Stimulated activated CD4-positive, alpha-beta T cell treated with anti-CD3 and anti-CD28 coated beads, Interleukin-1b, Interleukin-23, amount 100 ng/mL, for 24 hours (primary cell): ENCODE measurements at places on chromosomes 6 and 20.

DNA sequence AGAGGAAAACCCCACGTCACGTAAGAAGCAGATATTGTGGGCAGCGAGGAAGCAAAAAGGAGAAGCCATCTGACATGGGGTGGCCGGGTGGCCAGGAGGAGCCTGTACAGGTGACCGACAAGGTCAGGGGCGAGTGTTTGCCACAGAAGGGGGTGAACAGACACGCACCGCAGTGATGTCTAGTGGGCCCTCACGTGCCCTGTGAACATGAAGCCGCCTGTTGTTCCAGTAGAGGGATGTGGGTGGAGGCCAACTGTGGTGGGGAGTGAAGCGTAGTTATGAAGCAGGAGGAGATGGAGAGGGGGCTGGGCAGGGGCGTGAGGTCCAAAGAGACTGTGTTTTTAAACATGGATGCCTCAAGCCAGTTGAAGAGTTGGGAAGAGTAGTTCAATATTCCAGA, 20.5 kb downstream of the MYT1 start:
- DNase-seq = no peak

DNA sequence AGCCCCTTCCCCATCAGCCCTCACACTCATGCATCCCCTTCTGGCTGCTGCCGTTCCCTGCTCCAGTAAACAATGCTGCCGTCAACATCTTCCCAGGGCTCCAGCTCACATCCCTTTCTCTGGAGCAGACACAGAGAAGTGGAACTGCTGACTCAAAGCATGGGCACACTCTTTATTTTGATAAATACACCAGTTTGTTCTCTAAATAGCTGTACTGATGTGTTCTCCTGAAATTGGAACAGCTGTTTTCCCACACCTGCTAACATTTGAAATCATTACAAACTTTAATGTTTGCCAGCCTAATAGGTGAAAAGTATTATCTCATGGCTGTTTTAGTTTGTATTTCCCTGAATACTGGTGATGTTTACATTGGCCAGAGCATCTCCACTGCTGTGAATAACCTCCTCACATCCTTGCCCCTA, 102.1 kb upstream of the NXT1 start:
- DNase-seq = no peak

DNA sequence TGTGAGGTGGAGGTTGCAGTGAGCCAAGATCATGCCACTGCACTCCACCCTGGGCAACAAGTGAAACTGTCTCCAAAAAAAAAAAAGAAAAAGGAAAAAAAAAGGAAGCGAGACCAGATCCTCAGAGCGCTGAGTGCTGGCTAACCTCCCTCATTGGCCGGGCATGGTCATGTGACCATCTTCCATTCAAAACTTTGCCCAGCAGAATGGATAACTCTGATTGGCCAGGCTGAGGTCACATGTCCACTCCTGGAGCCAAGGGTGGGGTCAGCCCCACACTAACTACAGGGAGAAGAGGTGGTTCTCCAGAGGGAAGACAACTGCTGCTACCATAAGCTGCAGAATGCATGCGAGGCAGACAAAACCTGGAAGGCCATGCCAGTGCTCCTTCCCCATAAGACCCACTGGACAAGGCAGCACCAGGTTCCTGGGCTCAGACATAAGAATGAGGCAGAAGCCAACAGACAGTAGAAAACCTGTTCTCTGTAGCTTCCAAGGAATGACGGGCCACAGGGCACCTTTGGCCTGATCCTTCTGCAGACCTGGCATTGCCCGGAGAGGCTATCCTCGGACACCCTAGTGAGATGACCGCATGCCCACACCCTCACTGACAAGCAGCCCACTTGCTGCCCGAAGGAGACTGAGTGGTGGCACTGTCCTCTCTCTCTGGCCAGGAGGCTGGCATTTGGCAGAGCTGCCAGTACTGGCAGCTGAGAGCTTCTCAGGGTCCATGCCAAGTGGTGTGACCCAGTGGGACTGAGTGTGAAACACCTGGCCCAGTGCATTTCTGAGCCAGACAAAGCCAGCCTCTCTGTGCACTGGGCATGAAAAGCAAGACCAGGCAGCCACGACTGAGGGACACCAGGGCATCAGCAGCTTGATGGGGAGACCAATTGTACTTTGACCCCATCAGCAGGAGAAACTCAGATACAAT, 311.9 kb upstream of the SULF2 start:
- DNase-seq = no peak

GRCh38 chr6:82906951-82907350, 158.7 kb downstream of the UBE3D start:
- no peak for DNase-seq

- no peak for DNase-seq
Observed at GRCh38 chr20:35899064-35899463, 55.2 kb downstream of the SCAND1 start.

- DNase-seq = no peak
Observed at GRCh38 chr6:31309641-31310040, 37.7 kb upstream of the HLA-C start.

DNA sequence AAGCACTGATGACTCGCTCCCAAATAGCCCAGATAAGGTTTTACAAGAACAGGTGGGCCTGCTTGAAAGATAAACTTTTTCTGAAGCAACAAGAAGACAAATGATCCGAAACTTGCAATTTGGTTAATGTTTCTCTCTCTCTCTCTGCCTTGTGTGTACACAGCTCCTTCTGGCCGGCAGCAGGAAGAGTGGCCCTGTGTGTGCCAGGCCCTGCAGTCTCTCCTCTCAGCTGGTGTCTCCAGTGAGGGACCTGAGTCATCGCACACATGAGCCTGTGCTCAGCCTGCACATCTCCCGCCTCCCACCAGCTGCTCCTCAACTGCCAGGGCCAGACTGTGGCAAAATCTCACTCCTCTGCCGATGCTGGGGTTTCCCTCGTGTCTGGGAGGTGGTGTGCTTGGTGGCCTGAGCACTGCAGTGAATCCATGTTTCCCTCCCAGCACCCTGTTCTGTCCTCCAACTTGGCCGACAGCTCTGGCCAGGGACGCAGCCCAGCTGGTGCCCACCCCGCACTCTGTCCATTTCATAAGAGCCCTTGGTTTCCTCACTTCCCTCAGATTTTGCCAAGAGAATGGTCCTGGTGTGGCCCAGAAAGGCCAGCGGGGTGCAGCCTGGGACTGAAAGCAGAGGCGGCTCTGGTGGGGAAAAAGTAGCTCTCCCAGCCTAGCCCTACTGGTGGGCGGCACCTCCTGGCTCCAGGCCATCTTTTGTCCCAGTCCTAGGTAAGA, 49.4 kb downstream of the ERMARD start:
- DNase-seq = no peak

DNA sequence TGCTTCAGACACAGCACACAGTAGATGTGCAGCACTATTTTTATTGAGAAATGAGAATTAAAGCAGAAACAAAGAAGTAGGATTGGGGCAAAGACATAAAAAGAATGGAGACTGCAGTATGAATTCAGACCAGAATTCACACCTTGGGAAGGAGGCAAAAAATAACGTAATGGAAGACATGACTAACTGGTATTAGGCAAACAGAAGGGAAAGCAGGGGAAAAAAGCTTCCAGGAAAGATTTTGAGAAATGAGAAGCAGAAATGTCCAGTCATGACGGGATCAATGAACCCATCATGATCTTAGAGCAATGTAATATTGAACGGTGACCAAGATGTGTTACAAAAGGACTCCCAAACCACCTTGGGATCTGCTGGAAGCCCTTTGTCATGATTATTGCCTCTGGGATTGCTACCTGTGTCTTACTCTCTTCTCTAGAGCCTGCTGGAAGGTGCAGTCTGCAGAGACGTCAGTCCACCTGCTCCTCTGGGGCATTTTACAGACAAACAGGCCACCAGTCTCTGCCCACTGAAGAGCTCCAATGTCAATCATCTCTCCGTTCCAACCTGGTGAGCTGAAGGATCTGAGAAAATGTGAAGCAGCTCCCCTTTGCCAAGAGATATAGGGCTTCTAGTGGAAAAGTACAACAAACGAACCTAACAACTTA, 8.7 kb downstream of the NUDT3 start:
- no peak for DNase-seq

GRCh38 chr6:49606721-49607390, 29.8 kb downstream of the RHAG start:
- DNase-seq = no peak

DNA sequence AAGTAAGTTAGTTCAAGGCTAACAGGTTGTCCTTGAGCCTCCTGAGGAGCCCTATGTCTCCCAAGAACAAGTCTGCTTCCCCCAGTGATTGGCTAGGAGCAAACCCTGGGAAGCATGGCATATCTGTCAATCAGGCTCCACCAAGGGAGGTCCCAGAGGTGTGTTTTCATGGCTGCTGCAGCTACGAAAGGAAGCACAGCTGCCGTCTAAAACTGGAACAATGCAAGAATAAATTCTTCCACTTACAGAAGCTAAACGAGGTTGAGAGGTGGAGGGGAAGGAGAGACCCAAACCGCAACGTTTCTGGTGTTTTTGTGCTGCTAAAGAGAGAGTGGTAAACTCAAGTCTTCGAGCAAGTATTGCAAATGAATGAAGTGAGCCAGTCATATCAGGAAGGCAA, 4.9 kb upstream of the PTGIS start:
- no peak for DNase-seq

DNA sequence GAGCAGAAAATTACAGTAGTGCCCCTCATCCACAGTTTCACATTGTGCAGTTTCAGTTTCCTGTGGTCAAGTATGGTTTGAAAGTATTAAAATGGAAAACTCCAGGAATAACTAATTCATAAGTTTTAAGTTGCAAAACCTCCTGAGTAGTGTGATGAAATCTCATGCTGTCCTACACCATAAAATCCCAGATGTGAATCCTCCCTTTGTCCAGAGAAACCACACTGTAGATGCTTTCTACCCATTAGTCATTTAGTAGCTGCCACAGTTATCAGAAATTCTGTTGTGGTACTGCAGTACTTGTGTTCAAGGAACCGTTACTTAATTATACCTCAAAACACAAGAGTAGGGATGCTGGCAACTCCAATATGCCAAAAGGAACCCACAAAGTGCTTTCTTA, 74.7 kb downstream of the PTCHD4 start:
- DNase-seq = no peak

GRCh38 chr20:49964964-49965780, 17.6 kb upstream of the SNAI1 start:
- DNase-seq = no peak

GRCh38 chr6:133877116-133877515, 11.8 kb upstream of the TCF21 start:
- DNase-seq = no peak

GRCh38 chr6:161110028-161110779, 118.6 kb downstream of the MAP3K4 start:
- no peak for DNase-seq

- no peak for DNase-seq
Observed at GRCh38 chr20:35018590-35019371, 63.1 kb downstream of the MYH7B start.

DNA sequence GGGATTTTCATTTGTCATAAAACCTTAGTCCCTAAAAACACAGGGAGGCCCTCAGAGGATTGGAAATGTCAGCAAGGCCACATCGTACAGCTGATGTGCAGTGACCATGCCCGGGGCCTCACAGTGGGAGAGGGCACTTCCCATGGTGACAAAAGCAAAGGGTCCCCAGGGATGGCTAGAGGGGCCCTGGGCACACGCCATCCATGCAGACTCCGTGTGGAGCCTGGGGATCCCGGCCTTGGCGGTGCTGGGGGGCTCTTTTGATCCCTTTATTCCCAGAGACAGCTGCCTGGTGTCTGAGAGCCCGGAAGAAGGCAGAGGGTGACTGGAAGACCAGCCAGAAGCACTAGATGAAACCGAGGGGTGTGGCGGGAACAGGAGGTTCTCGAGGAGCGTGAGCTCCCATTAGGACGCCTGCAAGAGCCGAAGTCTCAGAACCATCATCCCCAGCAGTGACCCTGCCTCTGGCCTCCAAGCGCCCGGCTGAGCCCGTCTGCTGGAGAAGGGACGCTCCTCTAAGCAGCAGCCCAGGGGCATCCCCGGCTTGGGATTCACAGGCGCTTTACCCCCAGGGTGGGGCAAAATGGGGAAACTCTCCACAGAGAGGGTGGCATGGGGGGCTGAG, 49.1 kb upstream of the FRMD1 start:
- DNase-seq = no peak

DNA sequence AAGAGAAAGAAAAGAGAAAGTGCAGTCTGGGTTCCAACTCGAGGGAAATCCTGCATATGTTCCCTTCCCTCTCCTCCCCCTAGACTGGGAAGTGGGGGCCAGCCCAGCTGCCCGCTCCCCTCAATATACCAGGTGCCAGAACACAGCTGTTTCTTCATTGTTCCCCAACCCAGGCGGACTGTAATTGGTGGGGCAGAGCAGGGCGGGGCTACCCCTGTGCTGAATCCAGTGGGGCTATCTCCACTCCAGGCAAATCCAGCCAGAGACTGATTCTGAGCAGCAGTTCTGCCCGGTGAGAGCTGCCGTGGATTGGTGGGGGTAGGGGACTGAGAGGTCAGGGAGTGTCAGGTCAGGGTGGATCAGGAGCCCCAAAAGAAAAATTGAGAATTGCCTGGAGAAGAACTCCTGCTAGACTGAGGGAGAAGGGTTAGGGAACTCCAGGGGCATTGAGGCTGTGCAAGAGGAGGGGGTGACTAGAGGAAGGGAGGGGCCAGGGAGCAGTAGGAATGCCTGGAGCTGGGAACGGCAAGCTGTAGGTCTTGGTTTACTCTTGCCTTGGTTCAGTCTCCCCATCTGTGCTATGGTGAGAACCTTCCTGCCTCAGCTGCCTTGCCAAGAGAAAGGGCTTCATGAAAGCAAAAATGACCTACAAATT, at the start of gene MYMX:
Gene MYMX, plus strand, starts transcription at position 250 of the 655 bp plus-strand sequence. CDS start 546 bp downstream, outside the sequence.
- no peak for DNase-seq

GRCh38 chr6:143119260-143119659, 58.6 kb downstream of the AIG1 start:
- DNase-seq = no peak

DNA sequence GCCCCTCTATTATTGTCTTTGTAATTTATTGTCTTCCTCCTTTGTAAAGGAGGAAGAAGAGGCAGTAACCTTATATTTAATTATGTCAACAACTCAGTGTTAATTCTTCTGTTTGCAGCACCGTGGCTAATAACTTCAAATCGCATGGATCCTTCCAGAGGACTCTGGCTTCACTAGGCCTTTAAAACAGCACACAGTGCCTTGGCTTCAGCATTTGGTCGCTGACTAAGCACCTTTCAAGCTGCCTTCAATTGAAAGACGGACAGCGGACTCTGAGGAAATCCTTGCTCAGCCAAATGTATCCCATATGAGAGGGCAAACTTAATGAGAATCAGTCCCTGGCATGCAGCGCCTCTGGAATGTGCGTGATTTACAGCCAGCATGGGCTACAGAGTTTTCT, 64.2 kb downstream of the SGK1 start:
- DNase-seq = no peak

GRCh38 chr6:76885861-76886301, 577.4 kb downstream of the HTR1B start:
- DNase-seq = no peak

DNA sequence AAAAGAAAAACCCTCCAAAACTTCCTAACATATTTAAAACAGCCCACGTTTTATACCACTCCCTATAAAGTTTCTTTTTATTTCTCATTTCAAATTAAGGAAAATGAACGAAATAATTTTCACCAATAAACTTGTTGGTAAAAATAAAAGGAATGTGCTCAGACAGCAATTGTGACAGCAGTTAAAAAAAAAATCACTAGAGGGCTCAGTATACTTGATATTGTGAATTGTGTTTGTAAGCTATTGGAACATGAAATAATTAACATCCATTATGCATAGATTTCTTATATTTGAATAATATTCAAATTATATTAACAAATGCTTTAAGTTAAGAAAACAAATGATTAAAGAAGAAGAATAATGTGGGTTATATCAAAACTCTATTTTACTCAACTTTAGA, 105.5 kb downstream of the ASCC3 start:
- no peak for DNase-seq

GRCh38 chr6:72374857-72375256, 247.0 kb upstream of the KCNQ5 start:
- no peak for DNase-seq
